ENCODE measurements at places on chromosomes 12 and 14.

GRCh38 chr12:115791331-115791730, 486.2 kb downstream of the MED13L start:
- DNase-seq = no peak

GRCh38 chr12:3376779-3377455, 114.1 kb upstream of the PRMT8 start:
- DNase-seq = no peak

- no peak for DNase-seq
Observed at GRCh38 chr14:59739794-59740193, 130.8 kb downstream of the RTN1 start.

DNA sequence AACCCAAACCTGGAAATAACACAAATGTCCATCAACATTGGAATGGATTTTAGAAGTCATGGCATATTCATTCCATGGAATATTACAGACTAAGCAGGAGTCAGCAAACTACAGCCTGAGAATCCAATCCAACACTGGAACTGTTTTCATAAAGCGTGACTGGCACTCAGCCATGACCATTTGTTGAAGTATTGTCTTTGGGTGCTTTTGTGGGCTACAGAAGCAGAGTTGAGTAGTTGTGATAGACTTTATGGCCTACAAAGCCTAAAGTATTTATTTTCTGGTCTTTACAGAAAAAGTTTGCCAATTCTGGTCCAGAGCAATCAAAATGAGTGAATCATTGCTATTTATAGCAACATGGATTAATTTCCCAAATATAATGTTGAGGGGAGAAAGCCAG, 34.5 kb upstream of the FRS2 start:
- no peak for DNase-seq

DNA sequence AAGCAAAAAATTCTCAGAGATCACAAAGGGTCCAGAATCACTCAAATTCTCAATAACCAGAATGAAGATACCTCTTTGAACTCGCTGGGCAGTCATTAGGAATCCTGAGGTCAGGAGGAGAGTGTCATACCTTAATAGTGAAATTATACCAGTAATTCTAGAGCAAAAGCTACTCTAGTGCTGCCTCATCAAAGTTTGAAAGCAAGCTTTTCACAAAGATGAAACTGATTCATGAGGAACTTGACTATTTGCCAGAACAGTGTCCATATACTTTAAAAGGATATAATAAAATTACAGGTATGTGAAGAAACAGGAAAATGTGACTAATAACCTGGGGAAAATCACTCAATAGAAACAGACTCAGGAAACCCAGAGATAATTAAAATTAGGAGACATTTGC, 44.5 kb downstream of the EML5 start:
- no peak for DNase-seq

DNA sequence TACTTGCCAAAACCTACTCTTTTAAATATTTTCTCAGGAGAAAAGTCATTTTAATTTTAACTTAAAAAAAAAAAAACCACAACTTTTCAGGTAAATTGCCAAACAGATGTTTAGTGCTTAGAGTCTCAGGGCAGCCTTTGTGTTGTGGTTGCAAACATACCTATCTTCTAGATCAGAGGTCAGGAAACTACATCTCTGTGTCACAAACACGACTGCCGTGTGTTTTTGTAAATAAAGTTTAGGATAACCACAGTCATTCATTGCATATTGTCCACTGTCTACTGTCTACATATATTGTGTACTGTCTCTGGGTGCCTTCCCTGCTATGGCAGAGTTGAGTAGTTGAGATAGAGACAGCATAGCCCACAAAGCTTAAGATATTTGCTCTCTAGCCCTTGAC, 48.9 kb downstream of the DYRK2 start:
- DNase-seq = no peak

DNA sequence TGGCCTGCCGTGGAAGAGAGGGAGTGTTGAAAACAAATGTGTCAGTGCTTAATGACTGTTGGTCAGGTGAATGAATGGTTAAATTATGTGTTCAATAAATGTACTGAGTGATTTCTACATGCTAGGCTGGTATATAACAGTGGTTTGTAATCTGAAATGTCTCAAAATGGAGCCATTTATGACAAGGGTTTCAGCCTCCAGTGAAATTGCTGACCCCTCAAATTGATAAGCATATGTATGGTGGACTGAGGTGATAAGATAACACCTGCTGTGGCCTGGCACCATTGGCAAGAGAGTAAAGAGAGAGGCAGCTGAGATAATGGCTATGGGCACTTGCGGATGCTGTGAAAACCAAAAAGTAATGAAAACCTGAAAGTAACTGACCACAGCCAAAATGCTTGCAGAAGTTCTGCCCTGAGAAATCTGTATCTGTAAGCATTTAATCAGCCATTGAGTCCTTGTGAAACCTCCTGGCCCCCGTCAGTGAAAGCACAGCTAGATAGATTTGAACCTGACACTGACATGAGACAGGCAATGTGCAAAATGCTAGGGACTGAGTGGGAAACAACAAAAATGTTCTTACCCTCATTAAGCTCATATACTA, 1.4 kb upstream of the BCAT1 start:
- no peak for DNase-seq

DNA sequence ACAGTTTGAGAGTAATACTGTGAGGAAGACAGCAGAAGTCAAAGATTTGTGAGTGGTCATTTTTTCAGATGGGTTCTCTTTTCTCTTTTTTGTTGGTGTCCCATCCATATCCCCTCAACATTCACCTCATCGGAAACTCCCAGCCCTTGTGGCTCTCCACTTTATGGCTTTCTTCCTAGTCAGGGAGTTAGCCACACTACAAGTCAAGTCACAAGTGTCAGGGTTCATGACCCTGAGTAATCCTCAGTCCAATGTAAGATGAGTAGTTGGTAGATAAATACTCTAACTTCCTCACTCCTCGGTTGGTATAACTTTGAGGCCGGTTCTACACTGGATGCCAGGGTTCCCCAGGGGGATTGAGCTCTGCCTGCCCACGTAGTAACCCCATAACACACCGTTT, 41.4 kb downstream of the PTGER2 start:
- DNase-seq = no peak

DNA sequence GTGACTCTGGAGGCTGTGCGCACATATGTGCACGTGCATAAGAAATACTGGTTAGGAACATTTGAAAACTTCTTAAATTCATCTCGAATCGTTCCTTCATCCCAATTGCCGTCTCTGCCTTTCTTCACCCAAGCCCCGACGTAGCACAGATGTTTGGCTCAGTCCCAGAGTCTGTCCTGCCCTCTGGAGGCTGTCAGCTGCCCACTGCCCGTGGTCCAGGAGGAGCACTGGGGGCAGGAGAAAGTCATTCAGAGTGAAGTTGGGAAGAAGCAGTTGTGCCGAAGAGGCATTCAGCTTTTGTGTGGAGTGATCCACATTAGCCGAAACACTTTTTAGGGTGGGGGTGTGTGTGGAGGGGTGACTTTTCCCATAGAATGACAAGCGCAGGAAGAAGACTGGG, 124.9 kb downstream of the TSPAN9 start:
- no peak for DNase-seq

- DNase-seq = no peak
Observed at GRCh38 chr14:36450550-36450949, 69.5 kb downstream of the NKX2-1 start.

DNA sequence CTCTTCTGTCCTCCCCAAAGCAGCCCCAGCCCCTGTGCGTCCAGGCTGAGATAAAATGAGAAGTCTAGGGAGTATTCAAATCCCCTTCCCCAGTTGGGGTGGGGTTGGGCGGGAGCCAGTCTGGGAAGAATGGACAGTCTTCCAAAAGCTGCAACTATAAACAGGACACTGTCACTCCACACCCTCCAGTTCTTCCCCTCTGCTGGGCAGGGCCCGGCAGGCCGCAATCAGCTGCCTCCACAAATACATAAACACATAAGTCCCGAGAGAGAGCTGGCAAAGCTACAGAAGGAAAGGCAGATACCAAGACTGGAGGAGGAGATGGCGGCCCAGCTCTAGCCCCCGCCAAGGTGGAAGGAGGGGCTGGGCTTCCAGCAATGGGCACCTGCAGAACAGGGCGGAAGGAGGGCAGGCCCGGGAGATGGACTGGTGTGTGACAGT, 12.7 kb downstream of the LTBP2 start:
- DNase-seq = no peak

DNA sequence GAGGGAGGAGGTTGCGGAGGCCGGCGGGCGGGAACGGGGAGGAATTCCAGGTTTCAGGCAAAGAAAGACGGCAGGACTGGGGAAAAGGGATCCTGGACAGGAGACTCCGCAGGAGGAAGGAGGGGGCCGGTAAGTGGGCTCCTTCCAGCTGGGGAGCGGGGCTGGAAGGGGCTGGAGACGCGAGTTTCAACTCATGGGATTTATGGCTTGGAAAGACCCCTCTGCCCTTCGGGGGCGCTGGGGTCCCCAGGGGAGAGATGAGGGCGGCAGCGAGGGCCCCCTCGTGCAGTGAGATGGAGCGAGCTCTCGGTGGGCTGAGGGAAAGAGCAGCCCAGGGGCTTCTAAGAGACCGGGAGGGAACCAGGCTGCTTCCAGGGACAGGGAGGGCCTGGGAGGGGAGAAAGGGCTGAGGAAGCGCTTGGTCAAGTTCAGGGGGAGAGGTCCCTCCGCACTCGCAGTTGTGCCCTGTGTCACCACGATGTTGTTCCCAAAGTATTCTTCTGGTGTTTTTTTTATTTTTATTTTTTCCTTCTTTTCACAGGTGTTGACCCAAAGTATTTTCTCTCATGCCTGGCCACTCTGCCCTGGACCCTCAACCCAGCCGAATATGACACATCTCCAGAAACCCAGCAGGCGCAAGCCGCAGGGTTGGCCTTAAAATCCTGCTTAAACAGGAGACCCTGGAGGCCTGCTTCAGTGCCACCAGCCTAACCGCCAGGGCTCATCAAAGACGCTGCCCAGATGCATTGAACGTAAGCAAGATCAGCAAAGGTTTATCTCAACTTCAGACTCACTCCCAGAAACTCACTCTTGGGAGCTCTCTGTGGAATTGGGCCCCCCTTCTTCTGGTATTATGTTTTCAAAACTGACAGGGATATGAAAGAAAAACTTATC, 16.1 kb downstream of the TNFAIP2 start:
- DNase-seq = no peak

GRCh38 chr14:98501335-98501734, 770.7 kb downstream of the BCL11B start:
- no peak for DNase-seq

- DNase-seq = no peak
Observed at GRCh38 chr12:118999107-118999506, 17.8 kb downstream of the SRRM4 start.

DNA sequence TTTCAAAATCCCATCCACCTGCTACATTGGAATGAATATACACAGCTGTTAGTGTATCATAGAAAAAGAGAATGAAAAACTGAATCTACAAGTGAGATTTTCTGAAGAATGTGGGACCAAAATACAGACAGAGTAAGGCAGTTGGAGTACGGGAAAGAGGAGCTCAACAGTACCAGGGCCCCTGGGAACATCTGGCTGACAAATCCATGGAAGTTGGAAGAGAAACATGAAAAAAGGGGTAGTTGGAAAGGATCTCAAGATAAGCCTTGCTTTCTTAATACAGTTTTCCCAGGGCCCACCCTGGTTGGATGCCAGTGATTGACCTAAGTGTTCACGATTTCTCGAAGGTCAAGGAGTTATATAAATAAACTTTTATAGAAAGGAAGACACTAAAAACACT, 54.0 kb upstream of the SLCO1C1 start:
- DNase-seq = no peak

DNA sequence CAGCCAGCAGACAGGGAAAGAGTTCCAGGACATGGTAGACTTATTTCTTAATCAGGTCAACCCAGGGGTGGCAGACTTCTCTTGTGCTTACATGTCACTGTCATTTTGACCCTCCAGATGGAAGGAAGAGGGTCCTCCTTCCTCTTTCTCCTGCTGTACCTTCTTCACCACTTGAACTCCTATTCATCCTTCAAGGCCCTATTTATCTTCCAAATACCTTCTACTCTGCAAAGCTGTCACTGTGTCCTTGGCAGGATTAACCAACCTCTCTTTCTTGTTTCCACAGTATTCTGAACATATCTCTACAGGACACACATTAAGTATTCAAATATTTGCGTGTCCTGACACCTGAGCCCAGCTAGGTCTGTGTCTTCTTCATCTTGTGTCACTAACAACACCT, 163.1 kb downstream of the DICER1 start:
- DNase-seq = no peak

- DNase-seq = no peak
Observed at GRCh38 chr14:74856366-74856765, 19.6 kb downstream of the PROX2 start.

DNA sequence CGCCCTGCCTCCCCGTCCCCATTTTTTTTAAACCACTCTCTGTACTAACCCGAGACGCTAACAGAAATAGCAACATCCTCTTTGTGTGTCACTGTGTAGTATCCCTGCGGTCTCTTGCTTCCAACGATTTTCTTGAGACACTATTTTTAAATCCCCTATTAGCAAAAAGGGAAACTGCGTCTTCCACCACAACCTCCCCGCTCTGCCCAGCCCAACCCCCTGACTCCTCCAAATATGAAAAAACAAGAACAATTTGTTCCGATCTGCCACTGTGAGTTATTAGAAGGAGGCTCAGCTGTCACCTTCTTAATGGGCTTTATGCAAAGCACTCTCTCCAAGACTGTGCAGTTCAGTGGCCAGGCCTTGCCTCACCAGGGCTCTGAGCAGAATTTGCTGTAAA, 76.3 kb downstream of the MAP1LC3B2 start:
- no peak for DNase-seq

- DNase-seq = no peak
Observed at GRCh38 chr14:52995998-52996397, 45.1 kb upstream of the FERMT2 start.

DNA sequence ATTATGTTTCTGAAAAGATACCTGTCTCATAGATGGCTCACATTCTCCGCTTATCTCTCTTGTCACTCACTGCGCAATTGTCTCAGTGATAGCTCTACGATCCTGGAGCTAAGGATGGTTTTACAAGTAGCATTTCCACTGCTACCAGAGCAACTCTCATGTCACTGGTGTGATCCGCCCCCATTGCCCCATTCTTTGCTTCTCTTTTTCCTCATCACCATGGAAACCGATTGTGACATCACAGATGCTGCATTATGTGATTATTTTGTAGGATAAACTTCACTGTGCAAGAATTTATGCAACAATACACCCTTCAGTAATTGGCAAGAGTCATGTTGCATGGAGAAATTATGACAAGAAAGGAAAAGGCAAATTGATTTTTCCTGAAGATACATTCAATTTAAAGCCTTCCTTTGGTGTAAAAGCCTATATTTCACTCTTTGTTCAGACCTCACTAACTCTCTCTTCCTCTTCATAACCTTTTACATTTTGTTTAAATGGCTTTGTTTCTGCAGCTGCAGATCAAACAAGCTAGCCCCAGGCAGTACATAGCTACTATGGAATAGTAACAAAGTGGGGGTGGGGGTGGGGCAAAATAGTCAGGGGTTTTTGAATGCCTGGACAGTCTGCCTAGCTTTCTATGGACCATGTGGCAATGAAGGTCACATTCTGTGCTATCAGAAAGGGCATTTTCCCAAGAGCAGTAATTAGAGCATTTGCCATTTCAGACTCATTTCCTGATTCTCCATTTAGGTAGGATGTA, 539.8 kb downstream of the NRXN3 start:
- DNase-seq = no peak

GRCh38 chr14:61041704-61042103, 60.7 kb downstream of the SLC38A6 start:
- DNase-seq = no peak

DNA sequence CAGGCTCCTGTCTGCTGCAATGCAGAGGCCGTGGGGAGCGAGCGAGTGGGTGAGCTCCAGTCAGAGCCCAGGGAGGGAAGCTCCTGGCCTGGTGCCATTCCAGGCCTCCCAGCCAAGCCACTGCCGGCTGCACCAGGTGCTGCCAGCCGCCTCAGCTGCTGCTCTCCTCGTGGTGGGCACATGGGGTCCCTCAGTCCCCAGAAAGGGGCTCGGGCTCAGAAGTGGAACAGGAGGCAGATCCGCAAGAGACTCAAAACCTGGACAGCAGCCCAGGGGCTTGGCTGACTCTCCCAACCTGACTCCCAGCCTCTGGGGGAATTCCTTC, 2.4 kb downstream of the ABCB9 start:
- no peak for DNase-seq

Data from endothelial cell (in vitro differentiated cells).